Cardiac muscle cell (in vitro differentiated cells and primary cell): ENCODE measurements at places on chromosomes 3 and 15. TPM values are rescaled to one million over a fixed set of nuclear protein-coding genes. Genes with fewer than 3 reads are reported as not detected.

GNB4 gene
- total RNA-seq, result 19.9 and 26.7 TPM in 2 replicates

DPP8 gene
- 21.4 and 25.3 TPM in 2 replicates for total RNA-seq

OXSR1 gene
- total RNA-seq, result 24.4 and 34.1 TPM in 2 replicates

MINAR1 gene
- 3.3 and 3.8 TPM in 2 replicates for total RNA-seq

DNA sequence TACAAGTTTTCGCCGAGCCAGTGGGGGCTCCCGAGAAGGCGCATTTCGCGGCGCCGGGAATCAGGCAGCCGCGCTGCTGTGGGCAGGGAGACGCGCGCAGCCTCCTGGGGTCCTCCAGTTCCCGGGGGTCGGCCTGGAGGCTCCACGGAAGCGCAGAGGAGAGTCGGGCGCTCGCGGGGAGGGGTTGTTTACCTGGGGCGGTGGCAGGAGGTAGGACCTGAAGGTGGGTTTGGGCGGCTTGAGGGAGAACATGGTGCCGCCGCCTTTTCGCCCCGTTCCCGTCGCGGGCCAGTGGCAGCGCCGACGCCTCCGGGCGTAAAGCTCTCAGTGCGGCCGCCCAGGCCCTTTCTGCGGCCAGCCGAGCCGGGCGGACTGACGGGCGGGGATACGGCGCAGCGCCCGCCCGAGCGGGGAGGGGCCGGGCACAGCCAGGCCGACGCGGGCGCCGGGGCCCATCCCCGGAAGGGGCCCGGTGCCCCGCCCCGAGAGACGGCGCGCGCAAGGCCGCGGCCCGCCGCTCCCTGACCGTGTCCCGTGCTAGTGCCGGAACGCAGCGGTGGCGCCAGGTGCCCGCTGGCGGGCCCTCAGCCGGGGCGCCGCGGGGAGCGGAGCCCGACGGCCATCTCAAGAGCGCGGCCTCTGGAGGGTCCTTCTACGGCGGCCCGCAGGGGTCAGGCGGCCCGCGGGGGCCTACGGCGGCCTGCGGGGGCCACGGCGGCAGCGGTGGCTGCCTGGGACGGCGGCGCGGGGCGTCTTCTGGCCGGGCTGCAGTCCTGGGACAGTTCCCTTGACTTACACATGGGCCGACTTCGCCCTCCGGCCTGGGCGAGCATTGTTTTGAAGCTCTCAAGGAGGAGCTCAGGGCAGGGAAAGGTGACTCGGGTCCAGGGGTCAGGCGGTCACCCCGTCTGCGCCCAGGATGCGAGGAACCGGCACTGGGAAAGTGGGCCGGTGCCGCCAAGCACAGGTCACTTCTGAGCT, at the start of gene MTMR10:
Gene MTMR10, minus strand, starts transcription at position 374 of the 981 bp plus-strand sequence. Its CDS starts 122 bp downstream, at position 252.
- peak; percentile 89 for DNase-seq

- no peak for DNase-seq
Measured at GRCh38 chr15:70127770-70128413, 30.2 kb upstream of the TLE3 start.

GRCh38 chr3:149771652-149772271, 19.5 kb upstream of the COMMD2 start:
- DNase-seq, result peak; percentile 56

GRCh38 chr3:117922039-117922438, 1112.6 kb downstream of the IGSF11 start:
- DNase-seq, result no peak

- no peak for DNase-seq
Measured at GRCh38 chr15:69510556-69510955, 57.9 kb downstream of the RPLP1 start.

DNA sequence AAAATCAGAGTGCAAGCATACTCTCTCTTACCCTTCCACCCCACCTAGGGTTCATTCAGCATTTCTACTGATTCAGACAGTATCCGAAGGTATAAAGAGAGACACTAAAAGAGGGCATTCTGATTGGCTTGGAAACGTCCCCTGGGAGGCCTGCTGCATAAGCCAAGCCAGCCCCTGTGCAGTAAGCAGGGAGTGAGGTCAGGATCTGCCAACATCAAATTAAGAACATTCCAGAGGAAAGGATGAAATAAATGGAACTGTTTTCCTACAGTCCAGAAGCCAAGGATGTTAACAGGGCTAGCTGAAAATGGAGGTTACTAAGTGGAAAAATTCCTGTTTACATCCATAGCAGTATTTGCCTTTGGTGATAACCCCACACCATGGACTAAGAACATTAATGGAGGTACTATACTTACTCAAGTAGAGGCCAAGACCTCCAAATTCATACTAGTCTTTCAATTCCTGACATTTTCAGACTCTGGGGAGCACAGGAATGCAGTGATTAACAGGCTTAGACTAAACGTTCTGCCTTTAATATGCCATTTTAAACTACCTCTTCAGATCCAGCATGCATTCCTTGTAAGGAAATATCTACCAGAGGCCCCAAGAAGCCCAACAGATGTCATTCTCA, 34.5 kb downstream of the NPTN start:
- DNase-seq, result peak; percentile 64

DNA sequence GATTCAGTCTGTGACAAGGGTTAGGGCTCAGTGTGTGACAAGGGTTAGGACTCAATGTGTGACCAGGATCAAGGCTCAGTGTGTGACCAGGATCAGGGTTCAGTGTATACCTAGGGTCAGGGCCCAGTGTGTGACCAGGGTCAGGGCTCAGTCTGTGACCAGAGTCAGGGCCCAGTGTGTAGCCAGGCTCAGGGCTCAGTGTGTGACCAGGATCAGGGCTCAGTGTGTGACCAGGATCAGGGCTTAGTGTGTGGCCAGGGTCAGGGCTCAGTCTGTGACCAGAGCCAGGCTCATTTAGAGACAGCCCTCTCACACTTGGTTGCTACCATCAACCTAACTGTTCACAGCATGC, 24.2 kb downstream of the LOXL1 start:
- DNase-seq, result no peak

DNA sequence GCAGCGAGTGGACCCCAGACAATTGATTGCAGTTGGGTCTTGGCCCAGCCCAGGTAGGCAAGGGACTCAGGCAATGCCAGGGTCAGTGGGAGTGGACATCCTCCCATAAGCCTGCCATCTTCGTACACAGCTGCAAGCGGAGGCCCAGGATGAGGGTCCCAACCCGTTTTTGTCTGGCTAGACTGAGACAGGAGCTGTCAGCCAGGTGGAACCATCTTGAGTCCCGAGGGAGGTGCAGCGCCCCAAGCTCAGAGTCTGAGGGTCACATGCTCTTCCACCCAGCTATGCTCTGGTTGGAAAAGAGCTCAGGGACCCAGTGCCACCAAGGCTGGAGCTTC, 22.6 kb upstream of the IP6K2 start:
- DNase-seq, result no peak

- DNase-seq, result no peak
Measured at GRCh38 chr3:73733746-73734145, 109.0 kb upstream of the PDZRN3 start.

DNA sequence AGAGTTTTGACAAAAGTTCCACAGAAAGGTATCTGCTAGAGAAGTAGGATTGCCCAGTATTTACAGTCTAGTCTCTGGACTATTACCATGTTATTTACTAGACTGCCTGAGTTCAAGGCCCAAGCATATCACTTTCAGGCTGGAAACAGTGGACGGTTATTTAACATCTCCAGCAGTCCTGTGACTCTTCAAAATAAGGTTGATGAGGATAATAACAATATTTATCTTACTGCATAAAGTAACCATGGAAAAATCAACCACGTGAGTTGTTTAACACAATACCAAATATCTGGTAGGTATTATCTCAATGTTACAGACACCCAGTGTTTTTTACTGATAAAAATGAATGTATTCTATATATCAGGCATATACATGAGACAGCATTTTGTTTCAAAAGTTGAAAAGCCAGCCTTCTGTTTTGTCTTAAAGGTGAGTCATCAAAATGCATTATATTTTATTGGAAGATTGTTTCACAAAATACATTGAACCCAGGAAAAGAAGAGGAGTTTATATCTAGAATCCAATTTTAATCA, 535.8 kb downstream of the TBL1XR1 start:
- DNase-seq, result no peak
